Stimulated activated CD4-positive, alpha-beta T cell treated with anti-CD3 and anti-CD28 coated beads, Interleukin-4, amount 100 ng/mL, for 48 hours (primary cell): ENCODE measurements at places on chromosomes 13 and 19.

GRCh38 chr13:46045424-46045823 lies 7.1 kb downstream of the ZC3H13 start:
- DNase-seq = no peak

DNA sequence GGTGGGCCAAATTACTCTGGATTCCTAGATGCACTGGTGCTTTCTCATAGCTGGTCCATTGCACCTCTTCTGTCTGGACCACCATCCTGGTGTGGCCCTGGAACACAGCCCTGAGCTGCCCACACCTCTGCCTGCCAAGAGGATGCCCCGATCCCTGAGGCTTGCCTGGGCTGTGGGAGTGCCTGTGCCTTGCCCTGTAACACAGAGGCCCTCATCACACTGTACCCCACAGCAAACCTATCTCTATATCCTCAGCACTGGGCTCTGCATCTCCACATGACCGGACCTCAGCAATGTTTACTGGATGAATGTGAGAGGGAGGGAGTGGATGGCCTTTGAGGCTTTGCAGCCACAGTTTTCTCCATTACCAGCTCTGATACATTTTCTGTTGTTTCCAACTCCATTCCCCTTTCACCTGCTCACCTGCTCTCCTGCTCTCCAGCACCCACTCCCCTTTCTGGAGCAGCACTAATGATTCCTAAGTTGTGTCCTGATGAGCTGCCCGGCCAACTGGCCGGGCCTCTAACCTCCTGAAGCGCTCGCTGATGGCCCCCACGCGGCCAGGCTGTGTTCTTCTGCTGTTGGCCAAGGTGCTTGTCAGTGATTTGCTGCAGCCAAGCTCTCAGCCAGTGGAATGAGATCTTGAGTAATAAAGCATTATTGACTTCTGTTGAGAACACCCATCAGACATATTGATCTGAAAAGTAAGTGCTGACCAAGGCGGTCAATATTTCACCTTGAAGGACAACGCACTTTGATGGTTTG lies 232.6 kb downstream of the TEX29 start:
- no peak for DNase-seq

GRCh38 chr13:29532116-29532515 lies 63.4 kb downstream of the SLC7A1 start:
- DNase-seq = no peak

GRCh38 chr19:40547836-40548235 lies 28.8 kb upstream of the SHKBP1 start:
- no peak for DNase-seq

- DNase-seq = no peak
These were observed at the start of gene TMEM150B for GRCh38 chr19:55325172-55325571. TMEM150B (minus strand) TSS chr19:55325341; CDS start chr19:55321036, 4,305 bp downstream.

GRCh38 chr19:40592170-40592569 lies 9.0 kb upstream of the LTBP4 start:
- no peak for DNase-seq

GRCh38 chr19:5149932-5150901 lies 181.3 kb downstream of the KDM4B start:
- DNase-seq = no peak

GRCh38 chr19:16659832-16660708 lies at the start of gene SMIM7:
SMIM7 (minus strand) TSS chr19:16660144; CDS start chr19:16660110, 34 bp downstream.
- DNase-seq = peak; percentile 98

DNA sequence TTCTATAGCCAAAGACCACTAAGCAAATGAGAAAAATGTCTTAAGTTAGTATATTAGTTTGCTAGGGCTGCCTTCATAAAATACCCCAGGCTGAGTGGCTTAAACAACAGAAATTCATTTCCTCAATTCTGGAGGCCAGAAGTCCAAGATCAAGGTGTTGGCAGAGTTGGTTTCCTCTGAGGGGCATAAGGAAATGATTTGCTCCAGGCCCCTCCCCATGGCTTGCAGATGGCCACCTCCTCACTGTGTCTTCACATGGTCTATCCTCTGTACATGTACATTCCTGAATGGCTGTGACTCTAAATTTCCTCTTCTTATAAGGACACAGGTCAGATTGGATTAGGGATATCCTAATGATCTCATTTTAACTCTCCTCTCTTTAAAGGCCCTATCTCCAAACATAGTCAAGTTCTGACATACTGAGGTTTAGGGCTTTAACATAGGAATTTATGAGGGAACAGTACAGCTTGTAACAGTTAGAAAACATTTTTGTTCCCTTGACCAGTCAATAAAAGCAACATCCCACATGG lies 307.4 kb downstream of the DIAPH3 start:
- DNase-seq = no peak

DNA sequence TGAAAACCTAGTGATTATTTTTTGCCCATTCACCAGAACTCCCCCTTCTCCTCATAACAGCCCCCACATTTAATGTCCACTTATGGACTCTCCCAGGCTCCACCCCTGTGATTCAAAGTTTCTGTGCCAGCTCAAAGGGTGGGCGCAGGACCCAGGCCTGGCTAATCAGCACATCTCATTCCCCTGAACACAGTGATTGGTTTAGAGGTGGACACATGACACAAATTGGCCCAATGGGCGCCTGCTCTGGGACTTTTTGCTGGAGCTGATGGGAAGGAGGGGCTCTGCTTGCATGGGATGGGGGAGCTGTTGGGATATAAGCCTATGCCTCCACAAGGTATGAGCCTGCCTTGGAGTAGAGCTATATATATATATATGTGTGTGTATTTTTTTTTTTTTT lies 6.2 kb upstream of the EPOR start:
- no peak for DNase-seq

DNA sequence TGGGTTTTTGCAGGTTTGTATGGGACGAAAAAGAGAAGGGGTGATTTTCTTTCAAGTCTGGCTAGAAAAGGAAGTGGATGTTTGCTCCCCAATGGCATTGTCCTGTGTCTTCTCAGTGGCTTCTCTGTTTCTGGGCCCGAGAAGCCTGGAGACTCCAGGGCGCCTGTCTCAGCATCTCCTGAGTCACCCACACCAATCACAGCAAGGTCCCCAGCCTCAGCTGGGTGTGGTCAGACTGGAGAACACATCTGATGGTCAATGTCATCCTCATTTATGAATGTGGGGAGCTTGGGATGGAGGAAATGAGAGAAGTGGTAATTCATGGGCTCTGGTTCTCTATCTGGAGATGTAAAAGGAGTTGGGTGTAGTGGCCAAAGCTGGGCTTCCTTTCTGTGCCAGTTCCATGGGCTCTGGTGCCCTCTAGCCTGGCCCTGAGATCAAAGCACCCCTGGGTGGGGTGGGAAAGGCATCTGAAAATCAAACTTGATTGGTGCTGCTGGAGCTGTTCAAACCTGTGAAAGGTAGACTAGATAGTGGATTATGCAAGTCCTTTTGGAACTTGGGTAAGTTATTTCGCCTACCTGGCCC lies 13.4 kb downstream of the RASL11A start:
- DNase-seq = no peak

GRCh38 chr13:18992791-18993190 lies 188.8 kb downstream of the TUBA3C start:
- no peak for DNase-seq
